Purkinje cell (primary cell): ENCODE measurements at places on chromosomes 13 and 19. TPM values are rescaled to one million over a fixed set of nuclear protein-coding genes. Genes with fewer than 3 reads are reported as not detected.

The ZNF471 gene
- 3.4 and 7.1 TPM in 2 replicates for polyA plus RNA-seq

The CYP4F2 gene
- polyA plus RNA-seq = not detected in 2 replicates

The PSMC4 gene
- polyA plus RNA-seq = 56.1 and 88.5 TPM in 2 replicates

The ZFP28 gene
- 7.7 and 11.7 TPM in 2 replicates for polyA plus RNA-seq

The DPRX gene
- not detected in 2 replicates for polyA plus RNA-seq

The LRRC25 gene
- polyA plus RNA-seq = not detected in 2 replicates

The CCNE1 gene
- 6.7 and 7.4 TPM in 2 replicates for polyA plus RNA-seq

The CPB2 gene
- 0.20 TPM in 1 of 2 replicates, not detected in the other for polyA plus RNA-seq

The SPC24 gene
- polyA plus RNA-seq = 1.0 TPM in 1 of 2 replicates, not detected in the other

The PROZ gene
- not detected in 2 replicates for polyA plus RNA-seq

The PRR19 gene
- polyA plus RNA-seq = not detected in 2 replicates

The REX1BD gene
- polyA plus RNA-seq = 8.0 and 27.2 TPM in 2 replicates

The KCNC3 gene
- polyA plus RNA-seq = 6.7 and 9.1 TPM in 2 replicates

The LIG1 gene
- polyA plus RNA-seq = 1.4 and 3.4 TPM in 2 replicates

The PODNL1 gene
- polyA plus RNA-seq = not detected in 2 replicates

The POLR1G gene
- polyA plus RNA-seq = 0.99 and 1.5 TPM in 2 replicates

The ATP4A gene
- polyA plus RNA-seq = not detected in 2 replicates

The SPIB gene
- not detected in 2 replicates for polyA plus RNA-seq

The HIF3A gene
- polyA plus RNA-seq = 0.09 and 0.31 TPM in 2 replicates

The CLEC4G gene
- polyA plus RNA-seq = 1.6 TPM in 1 of 2 replicates, not detected in the other

The NOVA2 gene
- polyA plus RNA-seq = 2.3 and 2.6 TPM in 2 replicates

The MBD3L3 gene
- not detected in 2 replicates for polyA plus RNA-seq

The PRSS57 gene
- not detected in 2 replicates for polyA plus RNA-seq

The FREM2 gene
- 0.90 and 1.7 TPM in 2 replicates for polyA plus RNA-seq

The TMEM59L gene
- 56.5 and 77.2 TPM in 2 replicates for polyA plus RNA-seq

The LHB gene
- not detected in 2 replicates for polyA plus RNA-seq

The CBY2 gene
- polyA plus RNA-seq = not detected in 2 replicates

The CCL25 gene
- not detected in 2 replicates for polyA plus RNA-seq

The LENG9 gene
- 1.9 TPM in 2 replicates for polyA plus RNA-seq
